Activated CD4-positive, alpha-beta T cell treated with anti-CD3 and anti-CD28 coated beads, Interleukin-10, Interleukin-2, amounts not matched to agents 100 ng/mL and 50 ng/mL, durations not matched to agents 16 hours and 8 hours (primary cell): ENCODE measurements at places on chromosomes 7 and 10.

DNA sequence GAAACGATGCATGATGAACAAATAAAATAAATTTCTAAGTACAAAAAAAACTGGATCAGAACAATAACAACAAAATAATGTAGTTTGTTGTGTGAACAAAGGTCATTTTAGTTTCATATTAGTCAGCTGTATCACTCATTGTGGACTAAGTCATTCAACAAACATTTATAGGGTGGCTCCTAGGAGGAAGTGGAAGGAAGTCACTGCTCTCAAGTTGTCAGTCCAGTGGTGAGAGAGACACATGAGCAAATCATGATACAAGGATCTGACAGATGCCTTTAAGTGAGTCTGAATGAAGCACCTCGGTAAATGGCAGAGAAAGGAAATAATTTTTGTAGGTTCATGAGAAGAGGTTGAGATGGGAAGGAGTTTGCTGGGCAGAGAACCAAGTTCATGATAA is 56.8 kb downstream of the EPDR1 start:
- DNase-seq, result no peak

- DNase-seq, result no peak
Measured at GRCh38 chr7:5470816-5471215, 47.2 kb upstream of the TNRC18 start.

- no peak for DNase-seq
Measured at GRCh38 chr7:116851671-116852070, 10.7 kb upstream of the CAPZA2 start.

DNA sequence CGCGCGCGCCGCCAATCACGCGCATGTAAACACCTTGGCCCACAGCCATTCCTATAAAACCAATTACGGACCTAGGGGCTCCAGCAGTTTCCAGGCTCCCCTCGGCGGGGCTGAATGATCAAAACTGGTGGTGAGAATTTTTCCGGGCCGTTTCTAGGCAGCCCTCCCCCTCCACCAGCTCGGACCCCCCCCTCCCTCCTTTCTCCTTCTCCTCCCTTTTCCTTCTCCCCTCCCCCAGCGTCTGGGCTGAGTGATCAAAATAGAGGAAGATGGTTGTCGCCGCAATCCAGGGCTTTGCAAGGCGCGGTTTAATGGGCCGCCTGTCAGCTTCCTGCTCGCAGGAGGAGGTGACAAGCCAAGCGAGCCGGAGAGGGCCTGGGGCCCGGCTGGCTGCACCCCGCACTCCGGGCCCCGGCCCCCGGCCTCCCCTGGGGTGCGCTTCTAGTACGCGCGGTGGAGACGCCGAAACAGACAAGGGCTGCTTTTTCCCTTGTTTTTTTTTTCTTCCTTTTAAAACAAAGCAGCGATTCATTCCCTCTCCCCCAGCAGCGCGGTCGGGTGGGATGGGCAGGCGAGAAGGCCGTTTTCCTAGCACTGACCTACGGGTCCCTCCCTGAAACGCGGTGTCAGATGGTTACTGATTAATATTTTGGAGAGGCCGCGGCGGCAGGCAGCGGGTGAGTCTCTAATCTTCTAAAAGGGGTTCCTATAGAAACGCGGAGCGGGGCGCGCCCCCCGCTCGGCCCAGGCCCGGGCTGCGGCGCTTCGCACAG is 528 bp upstream of the TNRC18 start:
- peak; percentile 67 for DNase-seq

DNA sequence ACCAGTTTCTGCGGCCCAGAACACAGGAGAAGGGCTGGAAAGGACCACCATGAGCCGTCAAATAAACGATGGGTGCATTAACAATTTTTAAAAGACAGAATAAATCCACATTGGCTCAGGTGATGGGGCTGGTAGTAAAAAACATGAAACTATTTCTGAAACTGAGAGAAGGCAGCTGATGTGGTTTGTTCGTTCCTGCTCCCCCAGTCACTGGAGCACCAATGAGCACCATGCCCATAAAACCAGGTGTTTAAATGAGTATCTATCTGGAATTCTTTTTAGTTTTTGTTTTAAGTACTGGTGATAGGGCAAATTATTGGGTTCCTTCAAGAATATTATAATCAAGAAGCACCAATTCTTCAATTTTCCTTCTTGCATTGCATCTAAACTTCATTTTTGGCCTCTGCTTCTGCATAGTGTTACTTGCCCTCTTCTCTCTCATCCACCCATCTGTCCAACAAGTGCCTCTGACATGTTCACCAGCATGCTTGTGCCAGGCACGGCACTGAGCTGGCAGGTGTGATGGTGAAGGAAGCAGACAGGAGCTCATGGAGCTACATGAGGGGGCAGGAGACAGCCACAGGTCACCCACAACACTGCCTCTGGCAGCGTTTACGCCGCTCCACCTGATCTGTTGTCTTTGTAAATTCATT is 65.5 kb downstream of the LARP4B start:
- DNase-seq, result no peak

GRCh38 chr10:88980247-88980646 is 10.4 kb upstream of the FAS start:
- DNase-seq, result no peak
